Midbrain (tissue), 1 donor: ENCODE measurements at places on chromosomes 16 and 17.

GRCh38 chr16:89531821-89532526, 23.8 kb downstream of the SPG7 start:
- no peak for DNase-seq

GRCh38 chr16:72508191-72508590, 336.2 kb upstream of the PMFBP1 start:
- DNase-seq, result no peak

- peak; percentile 29 for DNase-seq
Observed at GRCh38 chr16:9885467-9885866, 296.8 kb downstream of the GRIN2A start.

- no peak for DNase-seq
Observed at GRCh38 chr17:73293031-73293430, 18.8 kb downstream of the CDC42EP4 start.

- no peak for DNase-seq
Observed at GRCh38 chr17:79104898-79105600, 30.4 kb downstream of the ENGASE start.

DNA sequence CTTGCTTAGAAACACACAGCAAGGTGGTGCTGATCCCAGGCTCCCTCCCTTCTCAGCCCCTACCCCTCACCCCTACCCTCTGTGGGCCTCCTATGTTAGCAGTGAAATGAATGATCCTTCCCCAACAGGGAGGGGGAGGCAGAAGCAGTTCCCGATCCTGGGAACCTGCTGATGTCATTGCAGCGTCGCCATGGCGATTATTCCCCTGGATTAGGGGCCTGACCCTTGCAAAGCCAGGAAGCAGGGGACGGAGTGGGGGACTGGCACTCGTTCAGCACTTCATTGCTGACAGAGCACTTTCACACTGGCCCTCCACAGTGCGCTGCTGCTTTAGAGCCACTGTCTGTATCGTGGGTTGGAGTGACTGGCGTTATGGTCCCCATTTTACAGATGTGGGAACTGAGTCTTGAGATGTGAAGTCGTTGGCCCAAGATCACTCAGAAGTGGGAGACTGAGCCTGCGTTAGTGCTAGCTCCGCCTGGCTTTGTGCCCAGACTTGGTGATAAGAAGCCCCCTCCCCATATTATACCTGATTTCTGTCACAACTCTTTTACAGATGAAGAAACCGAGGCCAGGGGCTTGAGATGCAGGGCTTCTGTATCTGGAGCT, 26.6 kb downstream of the LASP1 start:
- no peak for DNase-seq

- DNase-seq, result no peak
Observed at GRCh38 chr16:66093191-66093590, 273.3 kb upstream of the CDH5 start.

DNA sequence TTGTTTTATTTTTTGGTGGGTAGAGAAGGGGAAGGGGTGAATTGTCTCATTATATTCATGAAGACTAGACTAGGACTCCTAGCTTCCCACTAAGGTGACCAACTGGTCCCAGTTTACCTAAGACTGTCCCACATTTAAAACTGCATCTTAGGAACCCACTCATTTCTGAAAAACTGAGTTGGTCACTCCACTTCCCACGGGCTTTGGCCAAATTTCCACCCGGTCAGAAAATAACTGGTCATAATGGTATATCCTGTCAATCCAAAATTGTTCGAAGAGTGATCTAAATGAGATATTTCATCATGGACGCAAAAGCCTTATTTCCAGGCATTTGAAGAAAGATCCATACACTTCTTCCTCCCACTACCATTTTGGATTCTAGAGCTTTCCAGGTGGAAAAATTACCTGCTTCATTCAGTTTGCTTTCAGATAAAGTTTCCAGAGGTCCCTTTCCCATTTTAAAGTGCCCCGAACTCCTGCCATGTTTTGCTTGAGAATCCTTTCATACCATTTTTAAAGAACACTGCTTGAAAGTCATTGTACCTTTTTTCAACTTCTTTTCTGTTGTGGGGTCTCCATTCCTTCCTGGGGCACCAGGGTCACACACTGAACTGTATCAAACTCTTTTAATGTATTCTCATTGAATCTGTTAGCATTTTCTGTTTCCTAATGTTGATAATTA, 21.8 kb upstream of the ZFHX3 start:
- DNase-seq, result no peak
